CD4-positive, alpha-beta memory T cell (primary cell): ENCODE measurements at places on chromosomes 6 and 20.

DNA sequence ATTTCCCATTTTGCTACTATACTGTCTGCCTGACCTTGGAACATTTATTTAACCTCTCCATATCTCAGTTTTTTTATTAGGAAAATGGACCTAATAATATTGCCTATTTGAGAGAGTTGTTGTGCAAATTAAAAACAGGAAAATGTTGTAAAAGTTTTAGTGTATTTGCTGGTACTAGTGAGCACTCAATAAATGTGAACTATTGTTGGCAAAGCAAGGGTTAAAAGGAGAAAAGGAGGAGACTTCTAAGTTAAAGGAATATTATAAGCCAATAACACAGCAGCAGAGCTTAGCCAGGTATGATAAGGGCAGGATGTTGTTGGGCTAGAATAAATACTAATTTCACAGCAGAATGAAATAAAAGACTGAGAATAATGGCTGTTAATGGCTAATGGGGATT is 211.9 kb upstream of the FUT9 start:
- no peak for DNase-seq

GRCh38 chr6:135025775-135026174 is 28.8 kb downstream of the HBS1L start:
- DNase-seq, result no peak

DNA sequence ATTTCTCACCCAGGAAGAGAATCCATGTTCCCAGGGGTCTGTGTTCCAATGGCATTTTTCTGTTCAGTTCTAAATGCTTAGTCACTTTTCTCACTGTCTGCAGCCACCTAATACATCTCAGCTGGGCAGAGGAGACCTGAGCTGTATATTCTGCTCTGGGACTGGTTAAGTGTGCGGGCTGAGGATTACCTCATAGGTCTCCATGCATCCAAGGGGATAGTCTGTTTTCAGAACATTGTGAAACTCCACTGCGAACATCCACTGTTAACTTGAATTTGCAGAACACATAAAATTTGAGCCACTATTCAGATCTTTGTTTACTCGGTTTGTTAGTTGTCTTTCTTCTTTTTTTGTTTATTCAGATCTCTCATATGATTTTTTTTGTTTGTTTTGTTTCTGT is 947.1 kb downstream of the TFAP2A start:
- DNase-seq, result no peak

- DNase-seq, result peak; percentile 39
These were observed 27.6 kb downstream of the SYNJ2 start for GRCh38 chr6:158009114-158009891.

GRCh38 chr6:2877057-2877882 is 25.8 kb downstream of the SERPINB9 start:
- no peak for DNase-seq

DNA sequence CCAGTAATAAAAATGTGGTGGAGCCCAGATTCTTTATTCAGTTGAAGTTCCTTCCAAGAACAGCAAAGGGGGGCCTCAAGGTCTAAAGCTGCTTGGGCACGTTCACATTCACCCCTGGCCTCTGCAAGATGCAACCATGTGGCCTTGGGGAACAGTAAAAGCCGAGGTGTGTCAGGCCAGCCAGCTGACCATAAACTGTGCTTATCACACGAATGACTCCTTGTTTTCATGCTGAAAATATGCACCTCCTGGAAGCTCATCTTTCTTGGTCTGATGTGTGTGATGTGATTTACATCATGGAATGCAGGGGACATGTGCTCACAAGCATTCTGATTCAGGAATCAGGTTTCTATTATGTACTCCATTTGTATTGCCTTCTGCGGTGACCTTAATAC is 211.6 kb upstream of the MARCKS start:
- DNase-seq, result no peak

DNA sequence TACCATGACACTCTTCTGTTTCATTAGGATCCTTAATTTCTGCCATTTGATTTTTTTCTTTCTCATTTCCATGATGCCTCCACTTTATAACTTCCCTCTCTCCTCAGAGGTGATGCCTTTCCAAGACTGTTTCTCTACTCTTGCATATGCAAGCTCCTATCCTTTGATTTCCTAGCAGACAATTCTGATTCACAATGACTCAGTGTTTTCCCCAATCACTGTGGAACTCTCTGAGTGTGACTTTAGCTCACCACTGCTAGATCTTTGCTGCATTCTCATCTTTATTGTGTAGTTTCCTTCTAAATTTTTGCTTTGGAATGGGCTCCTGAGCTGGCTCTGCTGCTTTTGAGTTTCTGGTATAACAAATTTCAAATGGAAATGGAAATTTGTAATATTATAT is 184.9 kb downstream of the TINAG start:
- DNase-seq, result no peak

GRCh38 chr6:119361209-119361608 is 11.6 kb upstream of the MAN1A1 start:
- no peak for DNase-seq

GRCh38 chr20:63957004-63957689 is 931 bp upstream of the UCKL1 start:
- peak; percentile 85 for DNase-seq

- no peak for DNase-seq
These were observed 70.7 kb upstream of the POPDC3 start for GRCh38 chr6:105250533-105250932.

- no peak for DNase-seq
These were observed 610 bp downstream of the ZNF217 start for GRCh38 chr20:53592992-53593465.

GRCh38 chr20:51575486-51575885 is 33.0 kb upstream of the NFATC2 start:
- no peak for DNase-seq

- DNase-seq, result no peak
These were observed 49.3 kb downstream of the SPATA2 start for GRCh38 chr20:49866051-49866450.

DNA sequence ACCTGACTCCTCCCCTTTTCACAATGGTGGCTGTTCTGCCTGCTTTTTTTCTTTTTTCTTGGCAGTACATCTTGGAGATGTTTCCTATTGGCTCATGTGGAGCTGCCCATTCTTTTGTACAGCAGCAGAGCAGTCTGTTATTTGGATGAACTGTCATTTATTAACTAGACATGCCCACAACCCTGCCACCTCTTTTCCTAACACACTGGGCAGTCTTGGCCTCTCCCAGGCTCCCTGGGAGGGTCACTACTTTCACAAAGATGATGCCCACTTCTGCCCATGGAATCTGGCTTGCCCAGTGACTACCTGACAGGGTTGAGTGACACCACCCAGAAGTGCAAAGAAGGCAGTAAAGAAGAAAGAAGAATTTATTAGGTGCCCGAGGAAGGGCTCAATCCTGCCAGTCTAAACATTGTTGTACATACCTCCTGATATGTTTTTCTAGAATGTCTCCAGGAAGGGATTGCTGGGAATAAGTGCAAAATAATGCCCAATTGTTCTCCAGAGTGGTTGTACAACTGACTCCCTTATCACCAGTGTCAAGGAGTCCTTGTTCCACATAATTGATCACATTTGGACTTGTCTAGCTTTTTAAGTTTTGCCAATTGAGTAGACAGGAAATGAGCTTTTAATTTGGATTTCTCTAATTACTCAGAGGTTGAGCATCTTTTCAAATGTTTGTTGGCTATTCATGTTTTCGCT is 19.7 kb upstream of the SCRT2 start:
- DNase-seq, result no peak

GRCh38 chr6:125421836-125422235 is 120.1 kb upstream of the HDDC2 start:
- DNase-seq, result no peak

DNA sequence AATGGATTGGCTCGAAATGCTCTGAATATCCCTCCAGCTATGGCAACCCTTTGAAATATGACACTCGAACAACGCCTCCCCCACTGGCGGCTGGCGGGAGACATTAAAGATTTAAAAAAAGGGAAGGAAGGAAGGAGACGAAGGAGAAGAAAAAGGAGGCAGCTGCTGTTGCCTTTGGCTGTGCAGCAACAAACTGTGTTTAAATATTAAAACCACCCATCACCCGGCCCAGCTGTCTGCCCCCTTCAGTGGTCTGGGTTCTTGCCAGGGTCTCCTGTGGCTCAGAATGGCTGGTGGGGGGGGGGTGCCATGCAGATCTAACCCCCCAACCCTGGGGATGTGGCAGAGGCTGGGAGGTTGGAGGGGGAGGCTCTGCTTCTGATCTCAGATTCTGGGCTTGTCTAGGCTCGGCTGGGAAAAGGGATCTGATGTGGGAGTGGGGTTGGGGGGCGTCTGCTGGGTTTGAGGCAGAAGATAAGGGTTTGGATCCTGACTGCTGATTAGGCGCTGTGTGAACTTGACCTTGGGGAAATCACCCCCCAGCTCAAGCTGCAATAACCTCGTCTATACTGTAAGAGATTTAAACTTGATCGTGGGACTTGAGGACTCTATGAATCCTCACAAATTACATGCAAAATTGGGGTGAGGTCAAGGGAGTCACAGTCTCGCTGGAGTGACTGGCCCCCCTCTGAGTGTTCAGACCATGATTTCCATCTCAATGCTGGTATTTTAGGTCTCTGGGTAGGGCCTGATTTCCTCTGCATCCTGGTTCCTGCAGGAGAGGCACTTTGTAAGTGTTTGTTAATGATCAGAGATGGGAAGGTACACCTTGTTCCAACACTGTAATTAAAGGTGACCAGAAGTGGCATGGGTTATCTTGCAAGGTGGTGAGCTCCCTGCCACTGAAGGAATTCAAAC is 40.3 kb upstream of the BLCAP start:
- DNase-seq, result no peak

- DNase-seq, result no peak
These were observed 566.6 kb upstream of the CITED2 start for GRCh38 chr6:139940741-139941729.

- DNase-seq, result no peak
These were observed 348 bp upstream of the PYGB start for GRCh38 chr20:25247518-25247955.
